NCI-H510A (cell line): ENCODE measurements at places on chromosomes 3 and 15.

DNA sequence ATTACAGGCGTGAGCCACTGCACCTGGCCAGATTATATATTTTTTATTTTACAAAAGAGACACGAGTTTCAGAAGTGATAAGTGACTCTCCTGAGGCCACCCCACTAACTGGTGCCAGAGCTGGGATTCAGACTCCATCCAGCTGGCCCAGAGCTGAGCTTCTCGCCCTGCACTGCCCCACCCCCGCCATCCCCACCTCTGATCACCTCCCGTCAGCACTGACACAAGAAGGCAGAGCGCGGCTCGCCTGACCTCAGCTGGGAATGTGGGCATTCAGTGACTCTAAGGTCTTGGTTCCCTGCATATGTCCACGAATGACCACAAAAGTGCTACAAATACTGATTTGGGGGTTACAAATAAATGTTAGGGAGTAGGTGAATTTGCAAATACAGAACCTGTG is 56.1 kb upstream of the GALNT15 start:
- no peak for DNase-seq

DNA sequence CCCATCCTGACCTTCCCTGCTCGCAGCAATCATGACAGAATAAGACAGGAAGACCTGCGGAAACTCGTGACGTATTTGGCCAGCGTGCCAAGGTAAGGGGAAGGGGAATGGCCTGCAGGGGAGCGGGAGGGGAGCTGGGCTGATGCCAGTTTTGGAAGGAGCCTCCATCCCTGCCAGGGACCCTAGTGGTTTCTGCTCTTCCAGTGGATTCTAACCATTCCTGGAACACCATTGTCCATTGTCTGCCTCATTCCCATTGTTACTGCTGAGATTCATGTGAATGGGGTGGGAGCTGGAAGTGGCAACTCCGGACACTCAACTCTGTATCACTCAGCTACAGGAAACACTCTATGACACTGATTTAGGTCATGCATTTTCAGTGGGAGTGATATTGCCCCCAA is 242.9 kb upstream of the ROPN1 start:
- DNase-seq = no peak

DNA sequence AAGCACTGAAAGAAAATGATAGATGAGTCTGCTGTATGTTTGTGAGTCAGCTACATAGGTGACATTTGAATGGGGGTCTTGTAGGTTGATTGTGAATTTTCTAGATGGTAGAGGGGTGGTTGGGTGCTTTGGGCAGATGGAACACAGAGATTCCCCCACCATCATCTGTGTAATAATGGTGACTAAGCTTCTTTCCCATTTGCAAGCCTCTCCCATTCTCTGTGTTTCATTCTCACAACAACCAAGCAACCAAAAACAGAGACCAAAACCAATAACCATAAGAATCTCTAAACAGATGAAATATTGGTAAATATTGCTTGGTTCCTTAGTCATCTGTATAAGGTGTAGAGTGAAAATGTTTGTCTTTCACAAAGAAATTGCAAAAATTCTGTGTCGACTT is 17.8 kb upstream of the UTS2B start:
- no peak for DNase-seq

- DNase-seq = no peak
Observed at GRCh38 chr15:42921342-42921731, 759 bp upstream of the TTBK2 start.

DNA sequence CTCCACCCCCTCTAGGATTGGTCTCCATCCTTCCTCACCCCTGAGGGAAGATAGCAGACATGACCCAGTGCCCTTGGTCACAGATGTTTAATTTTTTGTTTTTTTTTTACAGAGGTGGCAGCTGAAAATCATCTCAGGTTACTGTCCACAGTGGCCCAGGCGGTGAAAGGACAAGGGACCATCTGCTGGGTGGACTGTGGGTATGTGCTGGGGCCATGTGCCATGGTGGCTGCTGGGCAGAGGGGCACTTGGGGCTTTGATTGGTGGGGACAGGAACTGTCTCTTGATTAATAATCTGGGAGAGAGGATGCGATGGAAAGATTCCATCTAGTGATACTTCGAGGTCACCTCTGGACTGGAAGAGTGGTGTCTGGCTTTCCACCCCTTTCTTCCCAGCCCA is 25.4 kb downstream of the PDIA5 start:
- no peak for DNase-seq

- no peak for DNase-seq
Observed at GRCh38 chr15:85172846-85173490, 191.3 kb downstream of the PDE8A start.

DNA sequence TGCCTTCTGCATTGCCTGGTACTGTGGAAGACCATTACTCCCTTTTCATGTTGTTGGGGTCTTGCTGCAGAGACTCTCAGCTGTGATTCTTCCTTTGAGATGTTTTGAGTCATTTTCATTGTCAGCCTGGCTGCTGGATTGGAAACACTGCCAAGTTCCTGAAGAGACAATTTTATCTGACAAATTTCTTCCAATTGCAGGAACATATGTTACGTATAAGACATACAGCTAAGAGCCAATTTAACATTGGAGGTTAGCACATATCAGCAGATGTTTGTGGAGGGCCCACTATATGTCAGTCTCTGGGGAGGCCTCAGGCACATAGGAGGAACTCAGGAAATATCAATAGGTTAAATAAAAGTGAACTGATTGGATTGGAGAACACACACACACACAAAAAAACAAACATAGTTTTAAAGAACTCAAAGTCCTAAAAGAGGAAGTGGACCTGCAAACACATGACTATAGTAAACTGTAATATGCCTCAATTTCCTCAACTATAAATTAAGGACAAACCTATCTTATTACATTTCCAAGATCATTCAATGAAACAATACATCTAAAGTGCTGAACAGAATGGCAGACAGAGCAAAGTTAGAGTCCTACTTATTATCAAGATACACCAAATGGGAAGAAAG is 172.3 kb downstream of the MYRIP start:
- no peak for DNase-seq

DNA sequence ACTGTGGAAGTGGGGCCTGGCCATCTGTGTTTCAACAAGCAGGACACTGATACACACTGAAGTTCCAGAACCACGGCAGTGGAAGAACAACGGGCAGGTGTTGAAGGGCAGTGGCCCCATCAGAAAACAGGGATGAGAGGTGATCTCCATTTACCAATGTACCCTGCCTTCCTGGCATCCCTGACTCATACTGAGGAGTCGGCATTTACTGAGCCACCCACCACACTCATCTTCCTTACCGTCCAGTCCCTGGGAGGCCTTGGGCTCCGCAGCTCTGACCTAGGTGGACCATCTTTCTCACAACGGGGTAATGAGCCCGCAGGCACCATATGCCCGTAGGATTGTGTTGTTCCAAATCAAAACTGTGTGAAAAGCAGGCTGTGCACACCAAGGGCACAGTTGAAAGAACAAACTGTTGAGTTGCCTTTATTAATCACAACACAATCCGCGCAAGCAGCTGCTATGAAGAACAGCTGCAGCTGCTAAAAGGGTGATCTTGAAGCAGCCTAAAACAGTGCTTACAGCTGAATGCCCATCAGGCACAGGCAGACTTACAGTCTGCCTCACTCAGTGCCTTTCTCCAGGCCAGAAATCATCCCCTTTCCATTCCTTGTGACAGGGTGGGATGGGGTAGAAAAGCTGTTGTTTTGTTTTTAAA is 12.9 kb downstream of the MB21D2 start:
- DNase-seq = no peak

GRCh38 chr3:46516521-46516920 is 18.7 kb downstream of the RTP3 start:
- DNase-seq = no peak

DNA sequence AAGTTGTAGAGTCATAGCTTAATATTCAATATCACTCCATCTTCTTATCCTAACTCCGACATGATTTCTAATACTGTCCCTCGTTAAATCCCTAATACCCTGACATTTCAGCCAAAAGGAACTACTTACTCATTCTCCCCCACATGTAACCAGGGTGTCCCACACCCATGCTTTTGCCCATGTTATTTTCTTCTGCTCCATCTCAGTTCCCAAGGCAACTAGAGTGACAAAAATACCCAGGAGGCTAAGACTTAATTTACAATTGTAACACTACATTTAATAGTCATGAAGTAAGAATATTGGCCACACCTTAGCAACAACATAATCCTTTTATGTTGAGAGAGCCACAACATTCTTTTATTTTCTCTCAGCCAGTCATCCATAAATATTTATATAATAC is 248.5 kb upstream of the TGFBR2 start:
- no peak for DNase-seq

- DNase-seq = peak; percentile 24
Observed at GRCh38 chr3:189233225-189233858, 61.6 kb downstream of the TPRG1 start.

DNA sequence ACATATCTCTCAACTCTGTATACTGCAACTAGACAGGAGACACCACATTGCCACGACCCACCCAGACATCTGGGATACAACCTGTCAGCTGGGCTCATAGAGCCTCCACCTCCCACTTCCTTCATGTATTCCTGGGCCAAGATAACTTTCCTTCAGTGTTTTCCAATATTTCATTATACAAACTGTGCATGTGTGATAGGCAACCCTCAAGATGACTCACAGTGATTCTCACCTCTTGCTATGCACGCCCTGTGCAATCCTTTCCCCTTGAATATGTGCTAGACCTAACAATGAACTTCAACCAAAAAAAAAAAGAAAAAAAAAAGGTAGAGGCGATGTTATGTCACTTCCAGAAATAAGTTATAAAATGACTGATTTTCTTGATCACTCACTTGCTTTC is 138.0 kb upstream of the ALCAM start:
- no peak for DNase-seq

DNA sequence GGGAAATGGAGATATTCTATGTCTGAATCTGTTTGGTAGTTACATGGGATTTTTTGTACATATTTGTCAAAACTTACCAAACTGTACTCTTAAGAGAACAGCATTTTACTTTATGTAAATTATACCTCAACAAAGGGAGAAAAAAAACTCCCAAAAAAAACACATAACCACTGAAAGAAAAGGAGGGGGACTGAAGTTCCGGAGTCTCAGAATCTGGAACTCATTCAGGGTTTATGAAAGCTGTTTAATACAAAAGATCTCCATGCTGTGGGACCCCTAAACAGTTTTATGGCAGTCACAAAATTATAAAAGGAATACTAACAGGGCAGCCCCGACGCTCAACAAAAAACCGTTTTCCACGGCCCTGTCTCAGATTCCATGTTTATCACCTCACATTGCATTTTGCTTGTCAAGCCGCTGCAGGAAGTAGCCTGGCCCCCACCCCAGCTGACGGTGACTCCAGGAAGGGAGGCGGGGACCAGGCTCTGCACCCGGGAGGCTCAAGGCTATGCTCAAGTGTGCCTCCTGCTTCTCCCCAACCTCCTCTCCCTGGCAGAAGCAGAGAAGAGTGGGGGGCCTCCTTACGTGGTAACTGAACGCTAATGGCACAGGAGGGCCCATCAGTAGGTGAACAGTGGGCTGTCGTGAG is 29.3 kb downstream of the RFT1 start:
- no peak for DNase-seq

DNA sequence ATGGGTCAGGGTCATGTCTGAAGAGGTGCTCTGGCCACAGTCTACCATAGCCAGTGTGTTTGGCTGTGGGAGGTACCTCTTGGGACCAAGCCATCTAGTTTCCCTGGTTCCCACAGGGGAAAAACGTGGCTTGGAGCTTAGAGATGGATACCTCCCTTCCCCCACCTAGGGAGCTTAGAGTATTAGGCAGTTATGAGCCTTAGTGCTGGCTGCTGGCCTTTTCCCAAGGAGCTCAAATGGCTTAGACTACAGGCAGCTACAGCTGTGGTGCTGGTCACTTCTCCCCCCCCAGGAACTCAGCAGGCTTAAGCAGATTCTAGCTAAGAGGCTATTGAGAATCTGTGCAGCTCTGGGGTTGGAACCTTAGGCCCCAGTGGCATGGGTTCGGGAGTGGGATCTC is 591.2 kb downstream of the NSUN3 start:
- no peak for DNase-seq

- DNase-seq = no peak
Observed at GRCh38 chr3:193761969-193762368, 169.0 kb downstream of the OPA1 start.

GRCh38 chr3:49119036-49119435 is 1.6 kb downstream of the USP19 start:
- DNase-seq = no peak

- DNase-seq = no peak
Observed at GRCh38 chr15:59353994-59354416, 18.7 kb downstream of the MYO1E start.

GRCh38 chr3:45414823-45415222 is 26.4 kb downstream of the LARS2 start:
- DNase-seq = no peak

GRCh38 chr3:35932995-35933394 is 293.7 kb downstream of the ARPP21 start:
- DNase-seq = no peak

GRCh38 chr3:161540594-161540993 is 44.0 kb downstream of the OTOL1 start:
- DNase-seq = no peak

- DNase-seq = no peak
Observed at GRCh38 chr3:128395500-128396162, 71.1 kb downstream of the DNAJB8 start.

GRCh38 chr3:64388886-64389285 is 163.6 kb upstream of the PRICKLE2 start:
- DNase-seq = no peak

DNA sequence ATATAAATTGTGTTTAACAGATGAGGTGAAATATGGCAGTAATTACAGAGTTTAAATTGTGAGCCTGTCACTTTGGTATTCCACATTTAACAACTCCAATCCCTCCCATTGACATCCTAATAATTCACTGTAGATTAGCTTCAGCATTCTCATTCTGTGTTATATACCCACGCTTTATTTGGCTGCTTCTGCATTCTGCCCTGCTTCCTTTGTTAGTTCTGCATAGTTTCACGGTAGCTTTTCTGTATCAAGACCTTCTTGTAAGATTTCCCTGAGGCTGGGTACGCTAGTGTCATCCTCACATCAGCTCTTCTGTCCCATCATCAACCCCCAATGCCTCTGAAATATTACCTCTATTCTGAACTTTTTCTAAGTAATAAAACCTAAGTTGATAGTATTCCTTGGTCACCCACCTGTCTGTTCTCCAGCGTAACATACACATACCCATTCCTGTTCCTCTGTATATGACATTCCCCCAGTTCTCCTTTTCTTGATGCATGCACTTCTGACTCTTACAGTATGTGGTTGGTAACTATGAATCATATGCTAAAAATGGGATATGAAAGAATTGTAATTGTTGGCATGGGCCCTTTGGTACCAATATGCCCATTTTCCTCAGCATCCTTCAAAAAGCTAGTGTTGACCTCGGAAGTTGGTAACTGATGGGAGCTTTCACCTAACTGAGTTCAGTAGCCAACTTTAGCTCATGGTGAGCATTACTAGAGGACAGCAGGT is 171.2 kb downstream of the KLHL25 start:
- DNase-seq = no peak

DNA sequence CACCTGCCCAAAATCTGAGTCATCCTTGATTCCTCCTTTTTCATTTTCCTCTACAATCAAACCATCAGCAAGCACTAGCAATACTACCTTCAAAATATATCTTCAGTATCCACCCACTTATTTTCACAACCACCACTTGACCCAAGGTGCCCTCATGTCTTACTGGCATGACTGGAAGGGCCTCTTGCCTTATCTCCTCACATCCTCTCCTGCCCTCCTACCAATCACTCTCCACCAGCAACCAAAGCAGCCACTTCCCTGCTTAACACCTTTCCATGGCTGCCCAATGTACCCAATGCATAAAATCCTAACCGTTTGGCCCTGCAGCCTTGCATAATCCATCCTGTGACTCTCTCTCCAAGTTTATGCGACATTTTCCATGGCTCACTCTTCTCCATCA is 76.0 kb downstream of the MTHFS start:
- DNase-seq = no peak

GRCh38 chr3:98557324-98558010 is 25.7 kb downstream of the GPR15 start:
- DNase-seq = no peak
